Stimulated activated naive CD8-positive, alpha-beta T cell treated with anti-CD3 and anti-CD28 coated beads, Interleukin-15, Interleukin-2, amounts not matched to agents 100 U/mL and 50 U/mL, for 24 hours (primary cell): ENCODE measurements at places on chromosomes 4 and X.

- DNase-seq = no peak
These were observed 1.6 kb upstream of the ABLIM2 start for GRCh38 chr4:8160233-8160560.

- no peak for DNase-seq
These were observed 397.2 kb downstream of the FAM47B start for GRCh38 chrX:35339796-35340195.

DNA sequence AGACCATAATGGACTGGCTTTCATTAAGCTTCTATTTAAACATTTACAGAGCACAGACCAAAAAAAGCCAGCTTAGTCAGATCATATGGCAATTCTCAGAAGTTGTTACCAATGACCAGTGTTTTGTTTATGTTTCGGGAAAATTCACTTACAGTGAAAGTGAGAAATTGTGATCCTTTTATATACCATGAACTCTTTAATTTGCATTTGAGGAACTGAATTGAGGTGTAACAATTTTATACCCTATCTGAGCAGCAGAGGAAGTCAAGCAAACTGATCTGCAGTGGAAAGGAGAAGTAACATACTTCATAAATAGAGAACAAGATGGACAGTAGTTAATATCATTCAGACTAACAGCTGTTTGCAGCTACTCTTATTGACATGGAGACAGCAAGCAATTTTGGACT, 97.1 kb downstream of the TMA16 start:
- DNase-seq = no peak

- DNase-seq = no peak
These were observed 150.1 kb upstream of the NUDT10 start for GRCh38 chrX:51182545-51182944.

DNA sequence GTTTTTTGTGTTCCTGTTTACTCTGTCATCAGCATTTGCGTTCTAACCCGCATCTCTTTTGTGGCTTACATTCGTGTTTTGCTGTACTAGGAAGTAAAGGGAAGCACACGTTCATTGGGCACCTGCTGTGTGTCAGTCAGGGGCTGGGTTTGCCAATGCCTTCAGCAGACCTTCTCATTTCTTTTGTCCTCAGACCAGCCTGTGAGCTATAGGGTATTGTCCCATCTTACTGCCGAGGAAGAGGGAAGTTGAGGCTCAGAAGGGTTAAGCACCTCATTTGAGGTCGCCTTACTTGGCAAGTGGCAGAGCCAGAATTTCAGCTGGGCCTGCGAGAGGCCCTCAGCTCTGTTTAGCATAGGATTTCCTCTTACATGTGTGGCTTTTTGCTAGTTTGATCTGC, 8.7 kb downstream of the TBC1D14 start:
- DNase-seq = no peak

- no peak for DNase-seq
These were observed 127.9 kb downstream of the TACR3 start for GRCh38 chr4:103591841-103592240.

- peak; percentile 25 for DNase-seq
These were observed 16.2 kb upstream of the ZCCHC12 start for GRCh38 chrX:118807151-118808017.

DNA sequence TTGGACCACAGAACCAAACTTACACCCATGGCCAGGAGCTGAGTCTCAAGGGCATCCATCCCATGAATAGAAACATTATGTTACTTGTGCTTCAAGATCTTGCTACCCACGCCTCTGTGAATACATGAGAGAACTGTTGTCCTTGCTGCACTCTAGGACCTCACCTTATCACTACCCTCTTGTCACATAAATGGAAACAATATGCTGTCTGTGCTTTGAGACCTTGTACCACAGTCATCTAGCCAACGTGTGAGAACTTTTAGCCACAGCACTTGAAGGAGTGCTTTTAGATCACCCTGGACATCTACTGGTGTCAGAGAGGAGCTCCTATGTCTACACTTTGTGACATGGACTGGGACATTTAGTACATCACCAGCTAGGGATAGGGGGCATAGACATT, 30.7 kb upstream of the HUWE1 start:
- no peak for DNase-seq

DNA sequence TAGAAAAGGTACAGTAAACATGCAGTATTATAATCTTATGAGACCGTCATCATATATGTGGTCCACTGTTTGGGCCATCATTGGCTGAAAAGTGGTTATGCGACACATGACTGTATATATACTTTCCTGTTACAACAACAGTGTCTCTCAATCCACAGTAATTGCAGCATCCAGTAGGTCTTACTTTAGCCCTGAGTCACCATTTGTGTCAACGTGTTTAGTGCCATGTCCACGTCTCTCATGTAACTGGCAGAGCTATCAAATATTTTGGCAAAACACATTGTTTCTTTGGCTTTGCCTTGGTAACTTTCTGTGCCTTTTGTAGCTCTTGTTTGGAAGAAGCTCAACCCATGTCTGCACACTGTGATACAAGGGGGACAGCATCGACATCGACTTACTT, 73.8 kb downstream of the CD38 start:
- DNase-seq = no peak

DNA sequence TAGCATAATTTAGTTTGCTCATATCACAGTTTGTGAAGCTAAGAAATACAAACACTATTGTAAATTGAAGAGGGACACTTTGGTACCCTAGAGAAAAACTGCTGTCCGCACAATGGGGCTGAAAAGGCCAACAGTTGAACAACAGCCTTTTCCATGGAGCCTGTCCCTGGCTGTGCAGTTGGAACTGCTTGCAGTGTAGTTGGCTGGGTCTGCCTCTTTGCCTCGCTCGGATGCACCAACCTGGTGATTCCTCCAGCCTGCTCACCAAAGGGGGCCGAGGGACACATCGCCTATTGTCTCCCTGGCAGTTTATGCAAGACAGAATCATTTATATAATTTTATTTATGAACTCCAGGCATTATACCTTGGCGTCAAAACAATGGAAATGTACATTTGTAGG, 16.5 kb upstream of the GALNT7 start:
- DNase-seq = no peak

DNA sequence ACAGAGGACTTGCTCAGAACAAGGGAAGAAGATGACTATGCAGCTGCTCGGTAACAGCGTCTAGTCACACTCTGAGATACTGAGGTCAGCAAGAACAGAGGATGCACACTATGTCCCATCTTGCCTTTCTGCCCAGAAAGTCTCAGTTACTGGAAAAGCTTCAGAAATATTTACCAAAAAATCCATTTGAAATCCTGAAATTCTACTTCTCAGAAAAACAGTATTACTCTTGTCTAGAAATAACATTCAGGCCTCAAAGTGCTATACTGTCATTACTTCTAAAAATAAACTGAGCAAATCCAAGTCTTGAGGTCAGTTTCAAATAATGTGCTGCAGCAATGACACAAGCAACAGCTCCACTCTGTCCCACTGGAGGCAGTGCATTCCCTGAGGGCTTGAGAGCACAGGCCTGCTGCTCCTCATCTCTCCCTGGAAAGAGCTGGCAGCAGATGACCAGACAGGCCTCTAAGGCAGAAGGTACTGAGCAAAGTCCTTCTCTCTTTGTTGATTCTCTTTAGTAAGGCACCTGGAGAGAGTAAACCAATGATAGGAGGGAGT, 76.9 kb downstream of the CAMK2D start:
- DNase-seq = no peak

DNA sequence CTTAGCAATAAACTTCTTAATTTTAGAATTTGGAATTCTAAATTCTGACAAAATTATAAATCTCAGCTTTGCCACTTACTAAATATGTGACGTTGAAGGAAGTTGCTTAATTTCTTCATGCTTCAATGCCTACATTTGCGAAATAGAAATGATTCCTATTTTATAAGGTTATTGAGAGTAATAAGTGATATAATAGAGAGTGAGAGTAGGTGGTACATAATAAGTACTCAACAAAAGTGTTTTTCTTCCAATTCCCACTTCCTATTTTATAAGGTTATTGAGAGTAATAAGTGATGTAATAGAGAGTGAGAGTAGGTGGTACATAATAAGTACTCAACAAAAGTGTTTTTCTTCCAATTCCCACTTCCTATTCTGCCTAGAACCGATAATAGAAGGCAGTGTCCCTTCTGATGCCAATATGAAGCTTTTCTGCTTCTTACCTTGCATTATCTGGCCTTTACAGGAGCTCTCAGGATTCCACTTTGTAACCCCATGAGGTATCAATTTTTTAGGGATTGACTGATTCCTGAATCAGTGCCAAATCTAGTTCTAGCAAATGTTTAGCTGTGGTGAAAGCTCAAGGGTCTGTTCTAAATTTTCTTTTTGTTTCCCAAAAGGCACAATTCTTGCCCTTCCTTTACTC, 31.4 kb downstream of the VSIG4 start:
- DNase-seq = no peak

GRCh38 chrX:134821370-134821769, 163.1 kb upstream of the PLAC1 start:
- no peak for DNase-seq

- peak; percentile 19 for DNase-seq
These were observed 71.0 kb downstream of the USP46 start for GRCh38 chr4:52588097-52588496.

DNA sequence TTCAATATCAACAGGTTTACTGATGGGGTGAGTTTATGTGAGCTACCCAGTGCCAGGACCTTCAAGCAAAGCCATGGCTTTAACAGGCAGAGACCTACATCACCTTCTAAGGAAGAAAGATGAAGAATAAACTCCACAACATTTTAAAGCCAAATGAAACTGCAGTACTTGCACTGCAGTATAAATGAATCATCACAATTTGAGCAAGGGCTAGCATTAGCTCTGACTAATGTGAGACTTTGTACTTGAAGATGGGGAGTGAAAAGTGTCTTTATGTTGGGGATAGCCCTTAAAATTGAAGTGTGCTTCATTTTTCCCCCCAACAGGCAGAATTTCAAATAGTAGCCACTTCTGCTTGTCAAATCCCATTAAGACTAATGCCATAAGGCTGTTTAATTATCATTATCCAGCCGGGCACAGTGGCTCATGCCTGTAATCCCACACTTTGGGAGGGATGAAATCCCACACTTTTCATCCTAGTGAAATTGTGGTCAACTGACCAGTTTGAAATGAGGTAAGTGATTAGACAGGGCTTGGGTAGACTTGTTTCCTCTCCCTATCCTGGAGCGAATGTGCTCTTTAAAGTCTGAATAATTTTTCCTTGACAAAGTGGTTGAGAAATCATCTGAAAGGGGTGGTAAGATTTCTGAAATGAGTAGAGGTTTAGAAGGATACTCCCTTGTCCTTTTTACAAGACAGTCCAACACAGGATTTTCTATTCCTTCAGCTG, 27.2 kb upstream of the GPR34 start:
- no peak for DNase-seq

- DNase-seq = no peak
These were observed 9.7 kb upstream of the PYURF start for GRCh38 chr4:88533088-88533790.

DNA sequence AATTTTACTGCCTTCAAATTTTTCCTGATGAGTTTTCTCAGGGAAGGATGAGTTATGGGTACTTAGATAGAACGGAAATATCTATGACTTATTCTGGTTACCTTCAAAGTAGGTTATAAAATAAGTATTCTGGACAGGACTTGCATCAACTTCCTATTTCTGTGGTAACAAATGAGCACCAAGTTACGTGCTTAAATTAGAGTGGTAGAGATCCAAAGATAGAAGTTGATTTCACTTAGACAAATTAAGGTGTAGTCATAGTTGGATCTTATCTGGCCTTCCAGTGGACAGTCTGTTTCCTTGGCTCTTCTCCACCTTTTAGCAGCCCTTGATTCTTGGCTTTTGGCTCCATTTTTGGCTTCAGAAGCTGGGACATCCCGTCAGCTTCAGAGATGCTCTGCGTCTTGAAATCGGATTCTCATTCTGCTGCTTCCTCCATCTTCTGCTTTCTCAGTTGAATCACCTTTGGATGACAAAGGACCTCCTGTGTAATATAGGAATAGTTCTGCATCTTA, 109.9 kb downstream of the ZNF518B start:
- DNase-seq = no peak

- DNase-seq = no peak
These were observed 1.1 kb upstream of the HPSE start for GRCh38 chr4:83335701-83336100.

GRCh38 chrX:22202251-22202650, 70.5 kb upstream of the CBLL2 start:
- no peak for DNase-seq
